ENCODE measurements at places on chromosomes 3 and 15. TPM values are rescaled to one million over a fixed set of nuclear protein-coding genes. Genes with fewer than 3 reads are reported as not detected.
A peak's percentile ranks its signal among the peaks of the same experiment; 100 is the strongest.

The UNC13C gene
- 0.16 TPM for total RNA-seq

GRCh38 chr3:165389064-165389463 is 192.9 kb upstream of the SLITRK3 start:
- no peaks in the 10 kb centered on the region for H3K36me3 ChIP-seq
- H3K27ac ChIP-seq, result no peak overlapping the region
- no peak overlapping the region for H3K4me3 ChIP-seq
- no peaks in the 10 kb centered on the region for H3K4me1 ChIP-seq

GRCh38 chr15:63940966-63941620 is 105.2 kb downstream of the DAPK2 start:
- H3K36me3 ChIP-seq, result no peaks in the 10 kb centered on the region
- no peak overlapping the region for H3K27ac ChIP-seq
- no peak overlapping the region for H3K4me3 ChIP-seq
- H3K4me1 ChIP-seq, result peaks cover 8% of the 10 kb centered on the region
- DNase-seq, result peak; percentile 42

DNA sequence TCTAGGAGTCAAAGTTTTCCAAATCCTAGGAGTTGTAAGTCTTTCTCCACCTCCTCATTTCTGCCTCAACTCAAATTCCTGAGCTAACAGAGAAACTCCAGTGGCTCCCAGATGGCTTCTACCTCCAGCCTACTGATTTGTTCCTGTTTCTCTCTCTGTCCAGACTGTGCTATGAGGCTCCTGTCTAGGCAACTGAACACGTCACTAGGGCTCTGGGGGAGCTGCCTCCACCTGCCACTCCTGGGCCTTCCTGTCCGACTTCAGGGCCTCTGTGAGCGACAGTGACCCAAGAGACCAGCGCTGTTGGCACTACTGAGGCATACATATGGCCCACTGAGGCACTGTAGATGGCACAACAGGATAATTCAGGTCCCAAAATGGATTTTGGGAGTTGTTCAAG is 71.4 kb downstream of the EXOG start:
- DNase-seq, result no peak
- H3K36me3 ChIP-seq, result peaks cover 47% of the 10 kb centered on the region
- no peaks in the 10 kb centered on the region for H3K4me1 ChIP-seq

The MCF2L2 gene
- not detected for total RNA-seq

GRCh38 chr15:47460795-47461573 is 256.3 kb upstream of the SEMA6D start:
- no peak overlapping the region for H3K4me3 ChIP-seq
- no peaks in the 10 kb centered on the region for H3K36me3 ChIP-seq
- DNase-seq, result no peak
- H3K27ac ChIP-seq, result no peak overlapping the region

GRCh38 chr15:60798821-60799220 is 319.9 kb upstream of the ICE2 start:
- no peaks in the 10 kb centered on the region for H3K36me3 ChIP-seq
- no peak overlapping the region for H3K4me3 ChIP-seq
- peaks cover 10% of the 10 kb centered on the region for H3K4me1 ChIP-seq
- no peaks in the 10 kb centered on the region for H3K27me3 ChIP-seq
- H3K27ac ChIP-seq, result no peak overlapping the region

DNA sequence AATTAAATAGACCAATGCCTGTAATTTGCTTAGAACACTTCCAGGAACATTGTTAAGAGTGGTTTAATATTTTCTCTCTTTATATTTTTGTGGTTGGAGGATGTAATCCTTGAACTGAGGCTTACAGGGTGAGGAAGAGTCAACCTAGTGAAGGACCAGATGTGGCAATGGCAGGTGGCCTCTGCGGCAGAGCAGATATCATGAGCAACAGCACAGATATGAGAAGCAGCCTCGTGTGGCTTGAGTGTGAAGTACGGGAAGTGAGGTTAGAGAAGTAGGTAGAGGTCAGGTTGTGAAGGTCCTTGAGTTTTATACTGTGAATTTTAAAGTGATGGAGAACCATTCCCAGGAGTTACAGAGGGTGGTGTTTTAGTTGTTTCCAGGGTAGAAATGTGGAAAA is 417.6 kb upstream of the SUCLG2 start:
- no peaks in the 10 kb centered on the region for H3K27me3 ChIP-seq
- DNase-seq, result no peak

DNA sequence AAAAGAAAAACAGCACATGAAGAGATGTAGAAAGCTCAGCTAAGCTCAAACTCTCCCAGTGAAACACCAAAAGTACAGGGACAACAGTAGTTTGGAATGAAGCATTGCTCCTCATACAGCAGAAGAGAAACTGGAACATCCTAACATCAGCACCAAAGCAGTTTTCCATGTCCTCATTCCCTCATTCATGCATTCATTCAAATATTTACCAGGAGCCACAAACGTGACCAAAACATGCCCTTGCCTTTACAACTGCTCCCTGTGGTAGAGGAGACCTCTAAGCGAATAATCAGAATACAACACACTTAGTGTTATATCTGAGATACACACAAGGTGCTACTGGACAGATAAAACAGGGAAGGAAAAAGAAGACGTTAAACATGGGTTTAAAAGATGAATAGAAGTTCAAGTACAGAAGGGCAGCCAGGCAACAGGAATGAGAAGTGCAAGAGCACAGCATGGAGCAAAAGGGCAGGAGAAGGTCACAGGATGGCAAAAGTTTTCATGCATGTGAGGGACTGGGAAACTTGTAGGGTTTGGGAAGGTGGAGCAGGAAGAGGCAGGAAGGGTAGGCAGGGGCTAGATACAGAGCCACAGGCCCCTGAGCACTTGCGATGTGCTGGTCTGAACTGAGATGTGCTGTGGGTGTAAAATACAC is 58.5 kb upstream of the LMCD1 start:
- no peak overlapping the region for H3K4me3 ChIP-seq
- H3K36me3 ChIP-seq, result no peaks in the 10 kb centered on the region
- no peak for DNase-seq
- H3K27ac ChIP-seq, result peak overlapping the region; percentile 81
- no peaks in the 10 kb centered on the region for H3K27me3 ChIP-seq

Measured in heart left ventricle (tissue), 16 donors.